ENCODE measurements at places on chromosomes 11 and 22.

DNA sequence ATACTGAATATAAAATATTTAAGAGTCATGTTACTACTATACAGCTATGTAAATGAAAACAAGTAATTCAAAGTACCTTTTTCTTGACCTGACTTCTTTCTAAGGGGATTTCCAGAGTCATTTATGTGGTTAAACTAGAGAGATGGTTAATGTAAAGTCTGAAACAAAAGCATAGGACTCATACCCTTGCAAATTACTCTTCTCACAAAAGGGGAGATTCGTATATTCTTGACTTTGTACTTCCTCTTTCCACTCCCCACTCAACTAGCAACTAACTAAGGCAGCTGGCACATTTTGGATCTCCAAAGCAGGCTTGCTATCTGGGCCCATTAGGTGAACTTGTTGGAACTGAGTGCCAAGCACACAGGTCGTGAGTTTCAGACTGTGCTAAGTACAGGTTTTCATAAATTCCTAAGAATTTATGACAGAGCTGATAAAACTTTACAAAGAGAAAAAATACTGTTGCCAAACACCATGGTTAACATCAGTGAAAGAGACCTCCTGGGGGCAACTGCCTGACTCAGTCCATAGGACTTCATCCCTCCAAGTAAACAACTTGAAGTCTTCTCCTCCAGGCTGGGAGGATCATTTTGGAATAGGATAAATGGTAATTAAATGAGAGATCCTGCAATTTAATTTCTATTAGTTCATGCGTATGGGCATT is 77.0 kb upstream of the DDI1 start:
- DNase-seq, result no peak

GRCh38 chr11:107677924-107678631 is 33.8 kb downstream of the SLN start:
- no peak for DNase-seq

DNA sequence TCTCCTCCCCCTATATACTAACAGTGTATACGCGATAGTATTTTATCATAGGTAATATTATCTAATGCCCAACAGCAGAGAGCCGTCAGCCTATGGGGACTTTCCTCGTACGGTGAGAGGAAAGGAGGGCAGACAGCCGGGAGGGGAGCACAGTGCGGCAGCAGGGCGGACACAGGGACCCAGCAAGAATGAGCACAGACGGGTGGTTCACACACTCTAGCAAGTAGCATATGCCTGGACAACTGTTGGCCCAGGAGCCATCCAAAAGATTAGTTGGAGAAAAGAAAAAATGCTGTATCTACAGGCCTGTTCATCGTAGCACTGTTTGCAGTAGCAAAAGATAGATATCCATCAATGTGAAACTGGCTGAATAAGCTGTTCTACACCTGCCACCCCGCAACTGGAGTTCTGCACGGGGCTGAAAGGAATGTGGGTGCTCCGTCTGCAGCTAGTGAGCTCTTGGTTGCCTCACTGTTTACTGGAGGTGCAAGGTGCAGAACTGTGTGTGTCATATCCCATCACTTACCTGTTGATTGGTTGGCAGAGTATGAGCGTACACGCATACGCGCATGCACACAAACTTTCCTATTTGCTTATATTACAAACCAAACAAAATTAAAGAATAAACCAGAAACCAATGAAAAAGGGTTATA is 324.3 kb downstream of the TBC1D22A start:
- DNase-seq, result no peak

DNA sequence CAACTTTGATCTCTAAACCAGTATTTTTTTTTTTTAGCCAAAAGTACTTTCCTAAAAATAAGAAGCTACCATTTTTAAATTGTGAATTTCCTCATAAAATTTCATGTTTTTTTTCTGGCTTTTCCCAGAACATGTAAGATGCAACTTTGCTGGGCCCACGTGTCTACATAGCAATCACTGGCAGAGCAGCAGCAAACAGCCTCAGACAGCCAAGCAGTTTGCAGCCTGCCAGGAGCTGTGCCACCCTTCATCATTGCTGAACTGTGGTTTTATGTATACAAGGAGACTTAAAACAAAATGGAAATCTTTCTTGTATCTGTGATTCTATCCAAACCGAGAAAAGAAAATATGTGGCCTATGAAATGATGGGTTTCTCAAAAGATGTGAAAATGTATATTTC is 110.2 kb downstream of the GRIA4 start:
- no peak for DNase-seq

- no peak for DNase-seq
These were observed 70.8 kb downstream of the BLID start for GRCh38 chr11:122045181-122045586.

DNA sequence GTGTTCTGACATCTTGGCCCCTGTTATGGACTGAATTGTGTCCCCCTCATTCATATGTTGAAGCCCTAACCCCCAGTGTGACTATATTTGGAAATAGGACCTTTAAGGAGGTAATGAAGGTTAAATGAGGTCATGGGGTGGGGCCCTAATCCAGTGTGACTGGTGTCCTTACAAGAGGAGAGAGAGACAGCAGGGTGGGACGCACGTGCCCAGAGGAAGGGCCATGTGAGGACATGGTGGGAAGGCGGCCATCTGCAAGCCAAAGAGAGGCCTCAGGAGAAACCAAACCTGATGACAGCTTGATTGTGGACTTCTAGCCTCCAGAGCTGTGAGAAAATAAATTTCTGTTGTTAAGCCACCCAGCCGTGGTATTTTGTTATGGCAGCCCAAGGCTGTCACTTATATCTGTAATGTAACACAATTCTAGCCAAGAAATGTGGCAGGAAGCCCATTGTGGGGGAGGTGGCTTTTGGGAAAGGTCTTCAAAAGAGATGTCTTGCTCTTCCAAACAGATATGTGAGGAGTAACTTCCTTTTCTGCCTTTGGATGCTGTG is 23.7 kb downstream of the SLC22A6 start:
- DNase-seq, result no peak
